ENCODE measurements at places on chromosomes 5 and 9.

- no peak for DNase-seq
These were observed 54.3 kb downstream of the TMC1 start for GRCh38 chr9:72575666-72576065.

- DNase-seq, result no peak
These were observed 58.6 kb downstream of the GCNT4 start for GRCh38 chr5:74993743-74994142.

GRCh38 chr9:35105571-35106342 is 2.8 kb upstream of the STOML2 start:
- no peak for DNase-seq

GRCh38 chr5:132376694-132377641 is 7.5 kb downstream of the SLC22A5 start:
- DNase-seq, result no peak

DNA sequence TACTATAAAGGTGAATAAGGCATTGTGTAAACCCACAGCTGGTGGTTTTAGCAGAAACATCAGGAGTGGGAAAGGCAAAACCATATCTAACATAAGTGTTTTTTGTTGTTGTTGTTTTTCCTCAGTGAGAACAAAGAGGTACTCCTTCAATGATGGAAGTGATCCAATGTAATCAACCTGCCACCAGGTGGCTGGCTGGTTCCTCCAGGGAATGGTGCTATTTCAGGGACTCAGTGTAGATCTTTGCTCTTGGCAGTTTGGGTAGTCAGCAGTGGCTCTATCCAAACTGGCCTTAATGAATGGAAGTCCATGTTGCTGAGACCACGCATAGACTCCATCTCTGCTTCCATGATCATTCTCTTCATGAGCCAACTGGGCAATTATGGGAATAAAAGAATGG is 10.8 kb downstream of the DMRTA1 start:
- no peak for DNase-seq

GRCh38 chr9:3586066-3586465 is 60.3 kb upstream of the RFX3 start:
- DNase-seq, result no peak

DNA sequence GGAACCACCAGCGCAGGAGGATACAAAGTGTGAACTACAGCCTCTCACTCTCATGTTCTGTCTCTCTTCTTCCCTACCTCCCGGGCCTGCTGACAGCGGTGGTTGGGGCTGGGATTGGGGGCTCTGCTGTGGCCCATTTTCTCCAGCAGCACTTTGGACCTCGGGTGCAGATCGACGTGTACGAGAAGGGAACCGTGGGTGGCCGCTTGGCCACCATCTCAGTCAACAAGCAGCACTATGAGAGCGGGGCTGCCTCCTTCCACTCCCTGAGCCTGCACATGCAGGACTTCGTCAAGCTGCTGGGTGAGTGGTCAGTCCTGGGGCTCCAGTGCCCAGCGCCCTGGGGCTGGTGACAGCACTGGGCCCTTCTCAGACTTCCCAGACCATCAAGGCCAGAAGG is 4.7 kb downstream of the PCYOX1L start:
- DNase-seq, result no peak

DNA sequence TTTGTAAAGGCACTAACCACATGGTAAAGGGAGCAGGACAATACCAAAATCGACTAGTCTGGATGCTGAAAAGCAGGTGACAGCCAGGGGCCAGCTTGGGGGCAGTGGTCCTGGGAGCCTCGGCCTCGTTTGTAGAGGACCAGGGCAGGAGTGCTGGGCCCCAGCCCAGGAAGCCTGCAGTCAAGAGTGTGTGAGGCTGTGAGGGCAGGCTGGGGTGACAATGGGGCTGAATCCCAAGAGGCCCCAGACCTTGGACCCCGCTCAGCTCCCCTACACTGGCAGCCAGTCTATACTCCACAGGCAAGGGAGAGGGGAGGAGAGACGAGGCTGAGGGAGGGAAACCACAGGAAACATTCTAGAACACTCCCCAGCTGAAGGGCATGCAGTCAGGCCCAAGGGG is 2.6 kb upstream of the INPP5E start:
- no peak for DNase-seq

- no peak for DNase-seq
These were observed 73.1 kb downstream of the FEM1C start for GRCh38 chr5:115471345-115472063.

DNA sequence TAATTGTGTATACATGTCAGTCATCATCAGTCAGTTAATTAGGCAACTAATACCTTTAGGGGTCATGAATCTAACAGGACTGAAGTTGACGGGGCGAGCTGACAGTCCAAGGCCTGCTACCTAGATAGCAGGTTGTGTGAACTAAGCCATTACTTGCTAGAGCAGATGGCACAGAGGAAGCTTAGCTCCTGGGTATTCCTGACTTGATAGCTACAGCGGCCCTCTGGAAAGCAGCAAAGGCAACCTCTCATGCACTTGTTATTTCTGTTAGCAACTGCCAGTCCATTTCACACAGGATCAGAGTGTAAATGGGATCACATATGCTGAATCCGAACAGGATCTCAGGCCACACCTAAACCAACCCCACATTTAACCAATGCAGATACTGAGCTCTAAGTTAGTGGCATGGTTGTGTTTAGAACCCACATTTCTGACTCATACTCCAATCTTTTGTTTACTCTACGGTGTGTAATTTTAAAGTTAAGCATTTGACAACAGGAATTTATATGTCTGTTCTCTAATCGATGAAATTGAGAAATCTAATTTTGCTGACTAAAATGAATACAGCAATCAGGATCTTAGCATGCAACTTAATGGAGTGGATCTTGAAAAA is 521.3 kb upstream of the ZNF608 start:
- no peak for DNase-seq
